ENCODE measurements at places on chromosomes 6 and 20. TPM values are rescaled to one million over a fixed set of nuclear protein-coding genes. Genes with fewer than 3 reads are reported as not detected.

Gene SLC35D3
- not detected for polyA plus RNA-seq

Gene HLA-DRB1
- 26.0 TPM for polyA plus RNA-seq

Gene PGC
- 7.5 TPM for polyA plus RNA-seq

Gene NRN1
- polyA plus RNA-seq: 25.9 TPM

Gene BICRAL
- polyA plus RNA-seq: 4.5 TPM

Gene GDAP1L1
- 0.06 TPM for polyA plus RNA-seq

Gene KCNQ5
- 0.15 TPM for polyA plus RNA-seq

Gene TENT5A
- 7.8 TPM for polyA plus RNA-seq

Gene PACSIN1
- polyA plus RNA-seq: 0.21 TPM

Gene NELFE
- polyA plus RNA-seq: 38.8 TPM

Gene HEY2
- 1.6 TPM for polyA plus RNA-seq

Gene E2F1
- 2.0 TPM for polyA plus RNA-seq

Gene TRIM31
- polyA plus RNA-seq: not detected

Gene RGS17
- polyA plus RNA-seq: 1.1 TPM

Gene SLC52A3
- 3.6 TPM for polyA plus RNA-seq

Gene DDX43
- polyA plus RNA-seq: 0.79 TPM

Gene LZTS3
- polyA plus RNA-seq: 5.1 TPM

Gene CASS4
- polyA plus RNA-seq: 0.26 TPM

Gene SLC16A10
- 2.4 TPM for polyA plus RNA-seq

Gene NINL
- 2.9 TPM for polyA plus RNA-seq

Gene MACROD2
- 0.56 TPM for polyA plus RNA-seq

Gene HLA-DQA1
- 8.1 TPM for polyA plus RNA-seq

Gene BPI
- polyA plus RNA-seq: 0.02 TPM

Gene HTR1B
- not detected for polyA plus RNA-seq

Gene EFCAB8
- 0.02 TPM for polyA plus RNA-seq

Gene SPTLC3
- polyA plus RNA-seq: 2.3 TPM

Gene ENPP5
- 0.58 TPM for polyA plus RNA-seq

Gene POU3F2
- polyA plus RNA-seq: not detected

Gene TSBP1
- polyA plus RNA-seq: not detected

Gene CRYBG1
- 3.9 TPM for polyA plus RNA-seq

Gene KIF13A
- polyA plus RNA-seq: 26.8 TPM

Gene TSPO2
- polyA plus RNA-seq: not detected

Gene RAB44
- polyA plus RNA-seq: 0.19 TPM

Gene SIRPB1
- polyA plus RNA-seq: 5.6 TPM

Gene HLA-DOA
- polyA plus RNA-seq: 3.3 TPM

Gene ACSS1
- polyA plus RNA-seq: 9.1 TPM

Gene CCN2
- polyA plus RNA-seq: 184 TPM

Gene GCNT2
- polyA plus RNA-seq: 0.86 TPM

Gene CYP24A1
- polyA plus RNA-seq: 1.5 TPM

Gene SOBP
- polyA plus RNA-seq: 0.93 TPM

Gene RIPOR3
- 42.7 TPM for polyA plus RNA-seq

Gene CST1
- not detected for polyA plus RNA-seq

Gene FOXF2
- polyA plus RNA-seq: 0.26 TPM

Gene TGIF2
- polyA plus RNA-seq: 6.3 TPM

Gene ZC2HC1B
- not detected for polyA plus RNA-seq

Gene AHI1
- polyA plus RNA-seq: 6.3 TPM

Gene SKIC2
- 59.6 TPM for polyA plus RNA-seq

Gene SAMHD1
- 60.1 TPM for polyA plus RNA-seq

Gene SLC12A5
- 1.3 TPM for polyA plus RNA-seq

Gene PLA2G7
- polyA plus RNA-seq: 0.74 TPM

Gene SFT2D1
- polyA plus RNA-seq: 71.2 TPM

Gene EPHA7
- 0.06 TPM for polyA plus RNA-seq

Data from adipose tissue (tissue), 3 donors.